ENCODE measurements at places on chromosomes 2 and 18.

- no peak for DNase-seq
These were observed 1615.2 kb upstream of the ACVR2A start for GRCh38 chr2:146229508-146230155.

- DNase-seq, result no peak
These were observed 142.3 kb downstream of the BABAM2 start for GRCh38 chr2:28032816-28033215.

GRCh38 chr2:15293262-15293937 lies 267.7 kb downstream of the NBAS start:
- DNase-seq, result no peak

DNA sequence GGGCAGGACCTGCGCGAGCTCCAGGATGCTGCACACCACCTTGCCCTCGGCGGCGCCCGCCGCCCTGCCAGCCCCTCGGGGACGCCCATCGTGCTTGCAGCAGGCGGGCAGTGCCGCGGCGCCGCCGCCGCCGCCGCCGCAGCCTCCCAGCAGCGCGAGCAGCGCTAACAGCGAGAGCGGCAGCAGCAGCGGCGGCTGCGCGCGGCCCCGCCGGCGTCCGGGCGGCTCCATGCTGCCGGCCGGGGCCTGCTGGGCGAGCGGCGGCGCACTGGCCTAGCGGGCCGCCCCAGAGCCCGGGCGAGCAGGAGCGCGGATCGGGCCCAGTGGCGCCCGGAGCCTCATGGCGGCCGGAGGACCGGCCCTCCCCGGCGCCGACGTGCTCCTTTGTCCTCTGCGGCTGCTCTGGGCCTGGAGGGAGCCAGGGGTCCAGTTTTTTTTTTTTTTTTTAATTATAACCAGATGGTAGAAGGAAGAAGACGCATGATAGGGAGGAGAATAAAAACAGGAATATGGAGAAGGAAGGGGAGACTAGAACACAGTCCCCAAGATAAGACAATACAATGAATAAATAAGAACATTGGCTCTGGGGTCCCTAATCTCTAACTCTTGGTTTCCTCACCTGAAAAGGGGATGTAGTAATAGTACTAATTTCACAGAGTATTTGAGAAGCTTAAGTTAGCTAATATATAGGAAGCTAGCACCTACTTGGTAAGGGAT lies 17.1 kb upstream of the ANKRD62 start:
- no peak for DNase-seq

- no peak for DNase-seq
These were observed 11.1 kb upstream of the MAPRE3 start for GRCh38 chr2:26959331-26959730.

DNA sequence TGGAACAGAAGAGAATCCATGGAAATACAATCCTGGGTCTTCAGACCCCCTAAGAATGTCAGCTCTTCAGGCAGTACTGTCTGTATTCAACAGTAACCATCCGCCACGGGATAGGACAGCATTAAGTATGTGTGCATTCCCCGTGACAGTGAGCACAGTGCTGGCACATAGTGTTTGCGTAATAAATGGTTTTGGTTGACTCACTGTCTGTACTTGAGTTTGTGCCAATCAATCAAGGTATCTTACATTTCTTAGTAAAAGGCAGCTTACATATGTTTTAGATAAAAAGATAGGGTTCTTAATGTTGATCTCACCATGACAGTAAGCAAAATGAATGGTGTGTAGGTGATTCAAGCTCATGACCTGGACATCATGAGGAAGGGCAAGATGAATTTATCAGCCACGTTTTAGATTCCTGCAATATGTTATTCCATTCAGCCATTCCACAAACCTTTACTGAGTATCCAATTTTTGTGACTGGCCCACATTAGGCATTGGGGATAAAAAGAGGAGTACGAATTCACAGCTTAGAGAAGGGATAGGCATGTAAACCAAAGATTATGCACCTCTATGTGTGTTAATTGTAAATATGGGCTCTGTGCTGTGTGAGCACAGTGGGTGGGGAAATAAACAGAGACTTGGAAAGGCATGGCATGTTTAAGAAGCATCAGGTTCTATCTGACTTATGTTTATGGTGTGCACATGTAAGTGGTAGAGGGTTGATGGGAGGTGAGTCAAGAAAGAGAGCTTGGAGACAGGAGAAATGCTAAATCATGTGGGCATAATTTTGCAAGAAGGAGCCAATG lies 258.8 kb downstream of the SLC8A1 start:
- no peak for DNase-seq

GRCh38 chr18:35422237-35422636 lies 45.1 kb upstream of the ZNF396 start:
- no peak for DNase-seq

- no peak for DNase-seq
These were observed 92.5 kb upstream of the TGIF1 start for GRCh38 chr18:3357516-3357915.

GRCh38 chr2:185291035-185291647 lies 447.5 kb upstream of the FSIP2 start:
- DNase-seq, result no peak

DNA sequence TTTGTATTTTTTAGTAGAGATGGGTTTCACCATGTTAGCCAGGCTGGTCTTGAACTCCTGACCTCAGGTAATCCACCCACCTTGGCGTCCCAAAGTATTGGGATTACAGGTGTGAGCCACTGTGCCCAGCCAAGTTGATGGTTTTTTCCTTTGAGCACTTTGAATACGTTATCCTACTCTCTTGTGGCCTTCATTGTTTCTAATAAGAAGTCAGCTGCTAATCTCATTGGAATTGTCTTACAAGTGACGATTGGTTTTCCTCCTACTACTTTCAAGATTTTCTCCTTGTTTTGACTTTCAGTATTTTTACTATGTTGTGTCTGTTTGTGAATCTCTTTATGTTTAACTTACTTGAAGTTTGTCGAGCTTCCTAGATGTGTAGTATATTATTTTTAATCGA lies 88.5 kb downstream of the TMEM200C start:
- no peak for DNase-seq

- no peak for DNase-seq
These were observed 72.3 kb downstream of the PRELID3A start for GRCh38 chr18:12479982-12480381.

- peak; percentile 79 for DNase-seq
These were observed 51.3 kb downstream of the LIPG start for GRCh38 chr18:49613141-49613640.

- no peak for DNase-seq
These were observed 39.1 kb downstream of the FN1 start for GRCh38 chr2:215396595-215397313.

GRCh38 chr2:239566995-239567568 lies 166.3 kb upstream of the HDAC4 start:
- DNase-seq, result no peak

DNA sequence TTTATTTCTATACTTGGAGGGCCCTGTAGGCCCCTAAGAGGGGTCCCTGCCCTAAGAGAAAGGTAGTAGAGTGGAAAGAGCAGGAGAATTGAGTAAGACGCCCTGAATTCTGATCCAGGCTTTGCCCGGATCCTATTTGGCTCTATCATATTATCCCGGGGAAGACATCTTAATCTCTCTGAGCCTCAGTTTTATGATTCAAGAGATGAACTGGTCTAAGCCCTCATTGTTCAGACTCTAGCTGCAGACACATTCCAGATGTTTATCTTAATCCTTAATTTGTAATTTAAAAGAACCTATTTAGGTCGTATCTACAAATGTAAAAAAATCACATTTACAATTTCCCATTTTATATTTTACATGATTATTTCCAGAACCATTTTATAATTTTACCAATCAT lies 220.1 kb downstream of the AGPS start:
- peak; percentile 5 for DNase-seq

- DNase-seq, result no peak
These were observed 61.0 kb downstream of the MAP3K20 start for GRCh38 chr2:173136599-173136998.

GRCh38 chr2:46461011-46461674 lies 18.2 kb upstream of the TMEM247 start:
- DNase-seq, result peak; percentile 95

- no peak for DNase-seq
These were observed 1.0 kb upstream of the STRN start for GRCh38 chr2:36967236-36967876.

DNA sequence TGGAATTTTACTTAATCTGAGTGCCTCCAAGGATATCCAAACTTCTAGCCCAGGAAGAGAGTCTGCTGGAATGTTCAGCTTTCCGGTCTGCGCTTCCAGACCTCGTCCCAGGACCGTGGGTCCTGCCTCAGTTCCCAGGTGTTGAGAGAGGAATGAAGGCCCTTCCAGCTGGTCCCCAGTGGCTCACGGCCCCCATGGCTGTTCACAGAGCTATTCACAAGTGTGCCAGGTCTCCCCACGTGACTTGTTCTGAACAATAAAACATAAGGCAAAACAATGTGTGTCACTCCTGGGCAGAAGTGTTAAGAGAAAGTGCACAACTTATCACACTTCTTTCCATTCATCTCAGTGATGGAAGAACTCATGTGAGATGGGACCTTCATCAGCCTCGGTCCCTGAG lies 20.1 kb upstream of the TEX51 start:
- no peak for DNase-seq

GRCh38 chr2:100113990-100114433 lies 28.4 kb downstream of the AFF3 start:
- DNase-seq, result no peak

DNA sequence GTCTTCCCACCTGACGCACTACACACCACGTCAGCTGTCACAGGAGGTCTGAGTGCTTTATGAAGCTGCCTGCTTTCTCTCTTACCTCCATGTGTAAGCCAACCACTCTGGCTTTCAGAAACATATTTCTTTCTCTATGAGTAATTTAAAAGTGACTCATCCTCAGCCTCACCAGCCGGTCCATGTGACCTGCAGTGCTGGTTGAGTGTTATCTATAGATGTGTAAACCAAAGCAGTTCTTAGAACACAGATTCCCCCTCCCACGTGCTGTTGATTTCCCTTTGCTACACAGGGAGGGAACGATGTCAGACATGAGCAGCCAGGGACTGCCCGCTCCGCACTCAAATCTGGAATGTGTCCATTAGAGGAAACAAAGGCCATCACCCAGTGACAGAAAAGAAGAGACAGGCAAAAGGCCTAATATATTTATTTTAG lies 157.8 kb downstream of the BCL2 start:
- peak; percentile 93 for DNase-seq

GRCh38 chr2:84911135-84911678 lies 5.8 kb downstream of the TMSB10 start:
- DNase-seq, result peak; percentile 12

- peak; percentile 80 for DNase-seq
These were observed 52.5 kb downstream of the TMEM18 start for GRCh38 chr2:624551-625347.

- no peak for DNase-seq
These were observed 100.6 kb downstream of the ANTXR1 start for GRCh38 chr2:69113627-69114026.

GRCh38 chr2:186699742-186700141 lies 5.9 kb downstream of the FAM171B start:
- no peak for DNase-seq

- no peak for DNase-seq
These were observed 476.5 kb downstream of the LRP1B start for GRCh38 chr2:141654311-141654710.

- no peak for DNase-seq
These were observed 246.8 kb downstream of the RAD51AP2 start for GRCh38 chr2:17271416-17271815.

- DNase-seq, result no peak
These were observed 79.1 kb upstream of the ZFP36L2 start for GRCh38 chr2:43305517-43305916.

GRCh38 chr2:112153501-112153900 lies 15.3 kb downstream of the FBLN7 start:
- DNase-seq, result no peak

DNA sequence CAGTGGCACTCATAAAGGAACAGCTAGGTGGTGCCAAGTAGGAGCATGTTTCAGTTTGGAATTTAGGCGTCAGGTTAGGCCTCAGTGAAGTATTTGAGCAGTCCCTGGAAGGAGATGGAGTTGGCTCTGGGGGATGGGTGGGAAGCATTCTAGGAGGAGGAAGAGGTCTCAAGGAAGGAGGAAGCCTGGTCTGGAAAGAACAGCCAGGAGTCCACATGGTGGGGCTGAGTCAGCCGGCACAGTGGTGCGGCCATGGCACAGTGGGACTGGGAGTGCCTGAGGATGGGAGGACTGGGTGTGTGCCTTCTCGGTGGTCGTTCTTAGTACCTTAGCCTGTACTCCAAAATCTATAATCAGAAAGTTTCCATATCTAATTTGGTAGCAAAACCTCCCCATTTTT lies 373.3 kb downstream of the PTPRM start:
- DNase-seq, result no peak

DNA sequence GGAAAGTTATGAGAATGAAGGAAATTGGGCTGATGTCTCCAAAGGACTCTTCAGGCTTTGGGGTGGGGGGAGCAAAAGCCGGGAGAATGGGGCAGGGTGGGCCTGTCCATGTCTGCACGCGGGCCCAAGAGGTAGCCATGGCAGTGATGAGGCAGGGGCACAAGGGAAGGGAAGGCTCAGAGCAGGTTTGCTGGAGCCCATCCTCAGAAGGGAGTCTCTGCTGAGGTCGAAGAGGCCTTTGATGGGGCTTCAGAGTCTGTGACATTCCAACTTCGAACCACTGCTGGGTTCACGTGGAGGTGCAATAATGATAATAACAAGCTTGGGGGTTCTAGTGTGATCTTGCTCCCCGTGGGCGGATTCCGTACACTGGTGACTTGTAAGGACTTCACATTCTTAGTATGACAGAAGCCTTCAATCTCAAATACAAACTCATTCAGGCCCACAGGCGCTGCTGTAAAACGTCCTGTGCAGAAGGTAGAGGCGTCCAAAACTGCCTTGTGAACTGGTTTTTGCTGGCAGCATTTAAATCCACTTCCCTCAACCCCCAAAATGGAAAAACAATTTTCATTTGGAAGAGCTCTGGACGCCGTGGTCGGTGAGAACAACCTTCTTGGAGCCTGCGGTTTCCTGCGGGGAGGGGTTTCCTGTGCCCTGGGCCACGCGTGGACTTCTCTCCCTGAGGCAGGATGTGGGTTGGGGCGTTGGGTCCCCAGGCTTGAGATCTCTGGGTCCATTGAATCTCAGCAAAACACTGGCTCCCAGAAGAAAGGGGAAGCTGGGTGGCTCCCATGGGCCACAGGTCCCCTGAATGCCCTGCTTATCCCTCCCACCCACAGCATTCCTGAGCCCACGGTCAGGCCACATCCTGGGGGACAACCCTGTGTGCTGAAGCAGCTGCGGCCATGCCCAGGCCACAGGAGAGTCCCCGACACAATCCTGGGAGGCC lies 151.0 kb downstream of the TPO start:
- DNase-seq, result no peak

DNA sequence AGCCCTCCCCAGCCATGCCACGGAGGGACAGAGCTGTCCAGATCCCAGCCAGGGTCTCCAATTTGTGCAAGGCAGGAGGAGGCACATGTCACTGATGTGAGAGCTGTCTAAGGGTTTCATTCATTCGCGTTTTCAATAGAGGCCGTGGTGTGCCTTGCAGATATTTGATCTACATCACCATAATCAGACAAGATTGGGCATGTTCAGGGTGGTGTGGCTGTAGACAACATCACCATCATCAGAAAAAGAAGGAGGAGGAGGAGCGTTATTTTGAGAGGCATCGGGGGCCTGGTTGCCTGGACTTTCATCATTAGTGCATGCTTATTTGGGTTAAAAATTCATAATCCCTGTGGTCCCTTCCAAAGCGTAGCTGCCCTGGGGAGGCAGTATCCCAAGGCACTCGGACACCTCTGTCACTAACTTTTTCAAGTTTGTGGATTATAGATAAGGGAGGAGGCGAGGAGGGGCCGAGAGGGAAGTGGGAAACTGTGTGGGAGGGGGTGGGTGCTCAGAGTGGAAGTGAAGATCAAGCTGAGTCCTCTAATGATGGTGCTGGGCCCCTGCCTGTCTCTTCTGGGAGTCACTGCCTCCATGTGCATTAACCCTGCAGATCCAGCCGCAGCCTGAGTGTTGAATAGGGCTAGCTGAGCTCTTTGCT lies 194.1 kb downstream of the CTIF start:
- DNase-seq, result no peak
